NCI-H187 treated with DMSO at 0.1 percent for 48 hours (cell line): ENCODE measurements at places on chromosomes 5 and 9.
A peak's percentile ranks its signal among the peaks of the same experiment; 100 is the strongest.

DNA sequence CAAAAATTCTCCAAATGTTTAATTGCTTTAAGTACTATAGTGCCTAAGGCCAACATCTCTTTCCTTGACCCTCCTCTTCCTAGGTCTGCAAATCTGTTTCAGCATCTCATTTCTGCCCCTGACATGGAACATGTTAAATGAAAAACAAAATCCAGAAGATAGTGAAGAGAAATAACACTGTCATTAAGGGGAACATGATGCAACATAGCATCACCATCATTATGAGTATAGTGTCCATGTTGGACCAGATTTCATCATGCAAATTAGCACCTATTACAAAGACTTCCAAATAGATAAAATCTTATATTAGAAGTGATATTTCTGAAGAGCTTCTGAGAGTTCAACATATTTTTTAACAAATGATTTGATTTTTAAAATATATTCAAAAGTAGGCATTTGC, 375.2 kb downstream of the PTPRD start:
- no peak for DNase-seq

- no peak for DNase-seq
These were observed 131.8 kb upstream of the SLC12A2 start for GRCh38 chr5:127951791-127952190.

GRCh38 chr5:19903611-19904010, 84.4 kb downstream of the CDH18 start:
- no peak for DNase-seq

DNA sequence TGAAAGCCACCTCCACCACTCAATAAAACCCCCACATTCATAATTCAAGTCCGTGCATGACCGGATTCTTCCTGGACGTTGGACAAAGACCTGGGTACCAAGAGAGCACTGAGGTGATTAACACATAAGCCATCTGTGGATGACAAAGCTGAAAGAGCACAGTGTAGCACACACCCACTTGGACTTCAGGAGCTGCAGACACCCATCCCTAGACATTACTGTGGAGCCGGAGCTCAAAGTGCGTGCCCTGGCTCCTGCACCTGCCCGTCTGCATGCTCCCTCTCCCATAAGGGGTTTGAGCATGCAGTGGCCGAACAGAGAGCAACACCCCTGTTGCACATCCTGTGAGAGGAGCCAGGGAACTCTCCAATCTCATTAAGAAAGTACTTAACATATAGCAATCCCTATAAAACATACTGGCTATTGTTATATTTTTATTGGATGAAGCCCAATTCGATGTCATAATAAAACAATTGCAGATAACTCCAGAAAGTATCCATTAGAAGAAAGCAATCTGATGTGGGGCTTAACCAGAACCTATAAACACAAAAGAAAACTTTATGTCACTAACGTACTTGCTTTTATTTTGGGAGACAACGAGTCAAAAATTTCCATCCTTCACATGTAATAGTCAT, 1174.2 kb upstream of the C9orf72 start:
- DNase-seq, result no peak

DNA sequence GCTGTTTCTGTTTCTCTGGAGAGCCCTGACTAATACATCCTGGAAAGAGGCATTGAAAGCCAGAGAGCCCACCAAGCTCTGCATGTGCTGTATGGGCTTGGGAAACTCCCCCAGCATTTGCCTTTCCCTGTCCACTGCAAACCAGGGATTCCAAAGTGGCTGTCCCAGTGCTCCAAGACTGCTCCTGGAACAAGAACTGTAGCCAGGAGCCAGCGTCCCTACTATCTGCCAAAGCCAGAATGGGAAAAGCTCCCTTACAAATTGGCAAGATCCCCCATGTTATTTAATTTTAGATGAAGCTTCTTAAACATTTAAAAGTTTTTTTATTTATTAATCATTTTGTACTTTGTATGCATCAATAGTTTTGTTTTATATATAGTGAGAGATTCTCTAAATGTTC, 263.2 kb downstream of the GABRB2 start:
- DNase-seq, result no peak

DNA sequence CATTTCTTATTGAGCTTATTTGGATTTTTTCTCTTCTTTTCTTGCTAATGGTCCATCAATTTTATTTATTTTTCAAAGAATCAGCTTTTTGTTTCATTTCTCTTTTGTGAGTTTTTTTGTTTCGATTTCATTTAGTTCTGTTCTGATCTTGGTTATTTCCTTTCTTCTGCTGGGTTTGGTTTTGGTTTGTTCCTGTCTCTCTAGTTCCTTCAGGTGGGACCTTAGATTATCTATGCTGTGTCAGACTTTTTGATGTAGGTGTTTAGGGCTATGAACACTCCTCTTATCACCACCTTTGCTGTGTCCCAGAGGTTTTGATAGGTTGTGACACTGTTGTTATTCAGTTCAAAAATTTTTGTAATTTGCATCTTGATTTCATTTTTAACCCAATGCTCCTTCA, 119.8 kb downstream of the GABRG2 start:
- DNase-seq, result no peak

DNA sequence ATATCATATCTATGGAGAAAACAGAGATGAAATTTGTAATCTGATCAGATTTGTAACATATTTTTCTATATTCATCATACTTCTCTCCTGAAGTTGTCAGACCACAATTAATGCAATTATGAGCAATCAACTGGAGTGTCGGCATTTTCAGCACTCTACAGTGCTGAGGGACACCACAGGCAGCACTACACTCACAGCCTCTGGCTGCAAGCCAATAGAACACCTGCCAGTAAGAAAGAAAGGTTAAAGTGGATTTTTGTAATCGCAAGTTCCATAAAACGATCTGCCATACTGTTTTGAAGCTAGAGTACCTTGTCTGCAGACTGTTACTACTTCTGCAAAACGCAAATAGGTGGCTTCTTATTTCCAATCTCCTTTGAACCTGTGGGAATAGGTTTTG, 147.6 kb downstream of the ADAMTS6 start:
- peak; percentile 88 for DNase-seq
